ENCODE measurements at places on chromosomes 3 and 15.

GRCh38 chr3:177776661-177777101 is 579.4 kb upstream of the TBL1XR1 start:
- DNase-seq: peak; percentile 65

DNA sequence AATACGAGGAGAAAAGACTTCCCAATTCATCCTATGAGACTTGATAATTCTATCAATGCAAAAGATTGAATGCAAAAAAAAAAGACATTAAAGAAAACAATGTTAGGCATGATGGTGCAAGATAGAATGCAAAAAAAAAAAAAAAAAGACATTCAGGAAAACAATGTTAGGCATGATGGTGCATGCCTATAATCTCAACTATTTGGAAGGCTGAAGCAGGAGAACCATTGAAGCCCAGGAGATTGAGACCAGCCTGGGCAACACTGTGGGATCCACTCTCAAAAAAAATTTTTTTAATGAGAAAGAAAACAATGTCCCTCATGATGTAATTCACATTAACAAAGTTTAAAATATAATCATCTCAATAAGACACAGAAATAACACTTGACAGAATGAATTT is 75.9 kb downstream of the MYO9A start:
- no peak for DNase-seq

DNA sequence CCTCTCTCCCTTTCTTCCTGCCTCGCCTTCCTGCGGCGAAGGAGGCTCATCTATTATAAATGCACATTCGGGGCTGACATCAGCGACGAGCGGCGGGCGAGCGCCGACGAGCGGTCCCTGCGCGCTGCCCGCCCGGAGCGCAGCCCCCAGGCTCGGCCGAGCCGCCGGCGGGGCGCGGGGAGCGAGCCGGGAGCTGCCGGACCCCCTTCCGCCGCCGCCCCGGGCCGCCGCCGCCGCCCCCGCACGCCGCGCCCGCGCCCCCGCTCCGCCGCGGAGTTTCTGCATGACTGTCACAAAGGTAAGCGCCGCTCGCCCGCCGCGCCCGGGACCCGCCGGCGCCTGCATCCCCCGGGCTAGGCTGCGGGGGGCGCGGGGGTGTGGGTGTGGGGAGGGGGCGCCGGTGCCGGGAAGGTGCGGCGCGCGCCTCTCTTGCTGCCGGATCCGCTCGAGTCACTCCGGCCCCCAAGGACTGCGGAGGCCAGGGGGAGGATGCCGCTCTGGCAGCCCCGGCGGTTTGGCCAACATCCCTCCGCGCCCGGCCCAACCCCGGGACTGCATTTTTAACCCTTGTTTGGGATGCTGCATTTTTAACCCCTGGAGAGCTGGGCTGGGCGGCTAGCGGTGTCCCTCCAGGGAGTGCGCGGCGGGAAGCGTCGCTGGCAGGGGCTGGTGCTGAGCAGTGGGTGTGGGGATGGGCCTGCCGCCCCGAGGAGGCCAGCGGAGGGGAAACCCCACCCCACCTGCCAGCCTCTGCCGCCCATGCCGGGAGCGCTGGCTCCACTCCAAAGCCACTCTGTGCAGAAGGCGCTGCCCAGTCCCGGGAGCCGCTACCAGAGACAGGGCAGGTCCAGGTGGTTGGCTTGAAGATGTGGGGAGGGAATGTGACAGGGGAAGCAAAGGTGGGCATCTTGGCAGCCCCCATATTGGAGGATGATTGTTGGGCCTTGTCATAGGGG is at the start of gene CORO2B:
CORO2B (plus strand) TSS at position 14 of the 956 bp plus-strand sequence; CDS start at position 284, 270 bp downstream.
- DNase-seq: peak; percentile 68

GRCh38 chr3:66153481-66154443 is 67.0 kb upstream of the SLC25A26 start:
- DNase-seq: peak; percentile 14

- no peak for DNase-seq
Observed at GRCh38 chr3:4808637-4809036, 170.6 kb upstream of the BHLHE40 start.

DNA sequence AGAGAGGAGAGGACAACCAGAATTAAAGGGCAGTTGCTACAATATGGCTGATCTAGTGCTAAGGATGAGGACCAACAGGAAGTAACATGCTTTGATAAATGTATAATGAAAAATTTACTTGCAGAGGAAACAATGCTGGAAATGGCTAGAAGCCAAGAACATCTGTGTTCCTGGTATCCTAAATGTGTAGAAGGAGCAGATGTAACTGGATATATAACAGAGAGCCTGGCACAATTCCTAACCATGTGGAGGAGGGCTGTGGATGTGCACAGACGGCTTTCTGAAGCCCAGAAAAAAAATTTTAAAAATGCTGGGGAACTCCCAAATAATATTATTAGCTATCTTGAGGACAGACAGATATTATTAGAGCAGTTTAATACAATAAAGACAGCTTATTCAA is 159.4 kb upstream of the GBE1 start:
- no peak for DNase-seq

Data from ELR (cell line).